ENCODE measurements at places on chromosomes 5 and 9.

GRCh38 chr5:58898006-58898405 lies 315.1 kb downstream of the RAB3C start:
- no peak for DNase-seq

DNA sequence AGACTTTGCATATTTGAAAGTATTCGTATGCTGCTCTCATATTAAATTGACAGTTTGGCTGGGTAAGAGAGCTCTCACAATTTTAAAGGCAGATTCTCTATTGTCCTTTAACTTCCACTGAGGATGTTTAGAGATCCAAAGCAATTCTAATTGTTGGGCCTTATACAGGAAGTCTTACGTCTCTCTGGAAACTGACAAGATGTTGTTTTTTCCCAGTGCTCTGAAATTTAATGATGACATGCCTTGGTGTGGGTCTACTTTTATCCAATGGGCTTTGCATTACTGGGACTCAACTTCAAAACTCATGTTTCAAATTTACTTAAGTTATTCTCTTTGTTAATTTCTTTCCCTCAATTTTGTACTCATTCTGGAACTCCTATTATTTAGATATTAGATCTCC lies 191.5 kb downstream of the SNX18 start:
- DNase-seq, result no peak

DNA sequence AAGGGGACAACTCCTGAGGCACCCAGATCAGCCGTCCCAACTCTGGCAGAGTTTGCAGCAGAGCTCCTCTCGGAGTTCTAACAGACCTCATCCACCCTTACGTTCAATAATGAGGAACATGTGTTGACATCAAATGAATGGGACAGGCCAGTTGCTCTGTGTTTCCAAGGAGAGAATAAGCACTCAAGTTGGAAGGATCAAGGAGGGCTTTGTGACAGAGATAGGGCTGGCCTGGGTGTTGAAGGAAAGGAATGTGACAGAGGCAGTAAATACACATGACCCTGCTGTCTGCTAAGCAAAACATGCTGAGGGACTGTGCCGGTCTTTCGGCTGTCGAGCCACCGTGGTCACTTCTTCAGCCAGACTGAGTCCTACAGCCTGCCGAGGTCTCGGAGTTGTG lies 48.2 kb downstream of the GPR107 start:
- no peak for DNase-seq

GRCh38 chr9:107730666-107731065 lies 241.1 kb upstream of the KLF4 start:
- no peak for DNase-seq

- no peak for DNase-seq
These were observed 34.7 kb downstream of the MSX2 start for GRCh38 chr5:174759091-174759490.

GRCh38 chr9:120281665-120282064 lies 298.3 kb downstream of the CDK5RAP2 start:
- DNase-seq, result no peak

GRCh38 chr5:55278778-55279177 lies 28.7 kb downstream of the DHX29 start:
- DNase-seq, result no peak

DNA sequence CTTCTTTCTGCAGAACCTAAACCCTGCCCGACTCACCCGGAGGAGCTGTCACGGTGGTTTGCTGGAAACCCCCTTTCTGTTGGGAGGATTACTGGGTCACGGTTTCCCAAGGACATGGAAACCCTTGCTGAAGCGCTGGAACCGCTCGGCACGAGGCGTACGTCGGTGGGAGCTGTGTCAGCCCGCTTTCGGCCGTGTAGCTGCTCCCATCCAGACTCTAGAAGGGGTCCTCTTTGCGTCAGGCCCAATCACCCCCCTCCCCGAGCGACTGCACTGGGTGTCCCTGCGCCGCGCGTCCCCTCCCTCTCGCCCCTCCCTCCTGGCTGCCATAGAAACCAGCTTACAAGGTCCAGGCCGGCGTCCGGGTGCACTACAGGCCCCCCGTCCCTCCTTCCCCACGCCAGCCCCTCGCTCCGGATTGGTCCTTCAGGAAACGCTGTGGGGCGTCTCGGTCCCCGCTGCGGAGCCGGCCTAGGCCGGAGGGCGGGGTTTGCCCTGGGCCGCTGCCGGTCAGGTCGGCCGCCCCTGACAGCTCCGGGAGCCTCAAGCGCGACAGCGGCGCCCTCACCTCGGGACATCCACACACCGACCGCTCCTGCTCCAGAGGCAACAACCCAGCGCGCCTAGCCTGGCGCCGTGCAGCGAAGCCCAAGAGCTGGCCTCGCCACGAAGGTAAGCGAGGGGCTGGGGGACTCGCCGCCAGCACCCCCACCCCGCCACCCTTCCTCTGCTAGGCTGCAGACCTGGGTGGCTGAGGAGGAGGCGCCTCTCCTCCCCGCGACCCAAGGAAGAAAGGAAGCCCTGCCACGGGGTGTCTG lies at the start of gene NIM1K:
NIM1K (plus strand) TSS at position 486 of the 818 bp plus-strand sequence. CDS start 53,551 bp downstream, outside the sequence.
- DNase-seq, result no peak

DNA sequence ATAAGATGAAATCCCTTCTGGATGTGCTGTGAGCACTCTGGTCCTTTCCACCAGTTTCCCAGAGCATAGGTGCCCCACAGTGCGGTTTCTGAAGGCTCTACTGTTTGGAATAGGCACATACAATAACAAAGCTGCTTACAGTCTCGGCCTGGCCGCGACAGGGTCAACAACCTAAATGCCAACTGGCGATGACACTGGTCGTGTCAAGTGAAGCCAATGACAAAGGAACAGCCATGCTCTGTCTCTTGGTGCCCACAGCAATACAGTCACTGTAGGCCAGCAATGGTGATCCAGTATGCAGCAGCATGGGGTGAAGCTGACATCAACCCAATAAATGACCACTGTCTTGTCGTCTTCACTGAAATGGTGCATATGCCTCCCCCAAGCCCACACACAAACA lies 47.8 kb upstream of the EQTN start:
- DNase-seq, result no peak

DNA sequence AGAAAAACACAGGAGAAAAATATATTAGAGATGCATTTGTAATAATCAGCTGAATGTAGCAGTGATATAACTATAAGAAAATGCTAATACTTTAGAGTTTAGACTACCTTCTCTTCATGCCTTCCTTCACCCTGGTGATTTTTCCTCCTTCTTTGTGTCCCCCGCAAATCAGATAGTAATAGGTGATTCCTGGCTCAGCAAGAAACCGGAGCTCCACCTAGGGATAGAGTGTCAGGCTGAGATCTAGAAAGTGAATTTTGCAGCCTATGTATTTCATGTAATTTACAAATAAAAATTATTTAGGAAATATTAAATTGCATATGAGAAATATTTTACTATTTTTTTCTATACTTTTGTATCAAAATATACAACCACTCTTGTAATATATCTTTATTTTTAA lies 109.8 kb upstream of the ST8SIA4 start:
- peak; percentile 28 for DNase-seq

DNA sequence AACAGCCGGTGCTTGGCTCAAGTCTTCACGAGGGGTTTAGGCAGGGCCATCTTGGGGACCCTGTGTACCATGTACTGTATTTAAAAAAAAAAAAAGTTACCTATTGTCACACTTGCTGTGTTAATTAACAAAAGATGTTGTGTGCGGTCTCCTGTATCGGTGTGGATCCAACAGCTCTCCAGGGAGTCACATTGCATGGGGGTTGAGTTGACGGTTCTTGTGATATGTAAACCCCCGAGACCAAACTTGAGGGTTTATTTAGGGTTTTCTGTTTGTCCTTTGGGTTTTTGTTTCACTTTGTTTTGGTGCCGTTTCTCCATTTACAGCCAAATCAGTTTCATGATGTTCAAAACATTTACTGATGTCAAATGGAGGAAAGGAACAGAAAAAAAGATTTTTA lies 22.2 kb downstream of the AMBP start:
- DNase-seq, result no peak

DNA sequence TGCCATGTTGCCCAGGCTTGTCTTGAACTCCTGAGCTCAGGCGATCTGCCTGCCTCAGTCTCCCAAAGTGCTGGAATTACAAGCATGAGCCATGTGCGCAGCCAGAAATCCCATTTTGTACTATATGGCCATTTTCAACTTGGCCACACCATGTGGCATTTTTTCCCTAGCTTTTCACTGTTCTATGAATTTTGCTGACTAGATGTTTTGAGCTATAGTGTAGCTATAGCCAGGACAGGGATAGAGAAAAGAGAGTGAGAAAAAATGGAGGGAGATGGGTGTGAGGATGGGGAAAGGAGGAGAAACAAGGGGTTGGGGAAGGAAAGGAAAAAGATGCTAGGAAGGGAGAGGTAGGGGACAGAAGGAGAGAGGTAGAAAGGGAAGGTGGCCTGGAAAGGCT lies 46.4 kb downstream of the DMXL1 start:
- no peak for DNase-seq

DNA sequence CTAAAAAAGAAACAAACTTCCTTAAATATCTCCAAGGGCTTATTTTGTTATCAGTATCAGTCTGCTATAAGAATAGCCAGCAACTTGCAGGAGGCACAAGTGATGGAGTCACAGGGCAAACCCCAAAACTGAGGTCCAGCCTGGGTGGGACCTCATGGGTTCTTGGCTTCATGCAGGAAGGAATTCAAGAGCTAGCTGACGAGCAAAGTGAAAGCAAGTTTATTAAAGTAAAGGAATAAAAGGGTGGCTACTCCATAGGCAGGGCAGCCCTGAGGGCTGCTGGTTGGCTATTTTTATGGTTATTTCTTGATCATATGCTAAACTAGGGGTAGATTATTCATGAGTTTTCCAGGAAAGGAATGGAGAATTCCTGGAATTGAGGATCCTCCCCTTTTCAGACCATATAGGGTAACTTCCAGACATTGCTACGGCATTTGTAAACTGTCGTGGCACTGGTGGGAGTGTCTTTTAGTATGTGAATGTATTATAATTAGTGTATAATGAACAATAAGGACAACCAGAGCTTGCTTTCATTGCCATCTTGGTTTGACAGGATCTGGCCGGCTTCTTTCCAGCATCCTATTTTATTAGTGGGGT lies 231.9 kb downstream of the ADAMTSL1 start:
- DNase-seq, result no peak

DNA sequence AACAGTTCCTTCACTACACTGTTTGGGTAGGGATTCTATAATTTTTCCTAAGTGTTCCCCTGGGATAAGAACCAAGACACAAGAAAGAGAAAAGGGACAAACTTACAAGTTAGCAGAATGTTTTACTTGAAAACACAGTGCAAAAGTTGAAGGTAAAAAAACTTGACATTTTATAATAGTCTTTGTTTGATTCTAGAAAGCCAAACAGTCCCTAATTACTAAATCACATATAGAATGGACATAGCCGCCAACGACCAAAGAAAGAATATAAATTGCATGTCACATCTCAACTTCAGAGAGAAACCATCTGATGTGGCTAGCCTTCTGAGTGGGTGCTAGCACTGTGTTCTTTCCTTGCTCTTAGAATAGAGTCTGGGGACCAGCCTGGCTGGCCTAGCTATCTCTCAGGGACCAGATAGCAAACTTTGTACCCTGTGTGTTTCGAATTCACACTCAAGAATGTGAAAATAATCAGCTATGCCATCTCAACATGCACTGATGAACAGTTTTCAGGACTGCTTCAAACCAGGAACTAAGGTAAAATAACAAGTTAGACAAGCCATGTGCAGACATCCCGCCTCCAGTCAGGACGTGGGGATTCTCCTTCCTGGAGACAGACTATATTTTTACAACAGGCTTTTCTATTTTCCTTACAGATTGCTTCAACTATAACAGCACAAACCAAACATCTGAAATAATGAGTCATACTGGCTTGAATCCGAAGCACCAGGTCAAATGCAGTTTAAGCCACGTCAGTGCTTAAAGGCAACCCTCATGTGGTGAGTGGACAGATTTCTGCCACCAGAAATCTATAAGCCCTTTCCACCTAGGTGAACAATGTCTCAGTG lies 53.7 kb downstream of the LHFPL2 start:
- no peak for DNase-seq

DNA sequence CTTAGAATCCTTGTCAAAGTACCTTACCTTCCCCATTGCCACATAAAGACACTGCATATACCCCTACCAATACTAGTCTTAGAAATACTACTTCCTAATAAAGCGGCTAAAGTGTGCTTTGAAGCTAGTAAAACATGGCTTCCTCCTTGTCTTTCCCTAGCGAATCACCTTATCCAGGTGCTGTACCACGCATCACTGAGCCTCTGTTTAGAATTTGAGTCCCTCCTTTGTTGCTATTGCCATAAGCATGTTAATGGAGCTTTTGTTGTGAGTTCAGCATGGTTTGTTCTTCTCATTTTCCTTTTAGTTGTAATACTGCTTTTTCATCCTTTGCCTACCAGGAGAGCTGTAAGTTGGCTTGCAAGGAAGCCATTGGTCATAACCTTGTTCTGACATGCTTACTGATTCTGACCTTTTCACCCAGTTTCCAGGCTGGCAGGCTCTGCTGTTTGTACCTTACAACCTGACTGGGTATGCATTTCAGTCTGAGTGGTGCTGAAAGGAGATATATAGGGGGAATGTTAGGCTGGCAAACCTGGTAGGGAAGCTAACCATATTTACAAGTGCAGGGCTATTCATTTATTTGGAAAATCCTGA lies 49.8 kb downstream of the LMNB1 start:
- DNase-seq, result no peak

GRCh38 chr5:90939211-90939610 lies 380.6 kb downstream of the ADGRV1 start:
- DNase-seq, result no peak

DNA sequence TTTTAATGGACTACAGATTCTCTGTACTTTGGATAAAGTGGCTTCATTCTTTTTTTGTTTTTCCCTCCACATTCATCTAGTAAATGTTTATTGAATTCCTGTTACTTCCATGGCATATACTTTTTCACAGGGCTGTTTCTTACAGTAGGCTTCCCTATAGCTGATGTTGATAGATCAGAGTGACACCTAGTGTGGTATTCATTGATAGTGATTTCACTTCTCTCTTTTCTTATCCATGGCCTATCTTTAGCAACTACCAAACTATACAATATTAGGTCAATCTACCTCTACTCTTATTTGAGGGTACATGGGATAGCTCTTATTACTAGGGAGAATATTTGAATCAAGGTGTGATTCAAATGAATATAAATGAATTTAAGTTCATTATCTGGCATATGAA lies 35.8 kb downstream of the FSD1L start:
- DNase-seq, result no peak

DNA sequence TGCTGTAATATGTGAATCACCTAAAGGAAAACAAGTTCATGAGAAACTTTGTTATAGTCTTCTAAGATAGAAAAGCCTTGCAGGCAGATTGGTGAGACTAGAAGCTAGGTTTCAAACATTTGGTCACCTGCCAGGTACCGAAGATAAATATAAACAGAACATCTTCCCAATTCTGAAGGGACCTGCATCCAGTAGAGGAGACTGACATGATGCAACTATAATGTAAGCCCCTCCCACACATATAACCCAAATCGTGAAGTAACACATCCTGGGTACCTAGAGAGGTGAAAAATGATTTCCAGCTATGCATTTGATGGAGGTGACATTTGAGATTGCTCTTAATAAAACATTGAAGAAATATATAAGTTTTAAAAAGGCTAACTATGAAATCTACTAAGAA lies 29.9 kb downstream of the SHLD3 start:
- no peak for DNase-seq

DNA sequence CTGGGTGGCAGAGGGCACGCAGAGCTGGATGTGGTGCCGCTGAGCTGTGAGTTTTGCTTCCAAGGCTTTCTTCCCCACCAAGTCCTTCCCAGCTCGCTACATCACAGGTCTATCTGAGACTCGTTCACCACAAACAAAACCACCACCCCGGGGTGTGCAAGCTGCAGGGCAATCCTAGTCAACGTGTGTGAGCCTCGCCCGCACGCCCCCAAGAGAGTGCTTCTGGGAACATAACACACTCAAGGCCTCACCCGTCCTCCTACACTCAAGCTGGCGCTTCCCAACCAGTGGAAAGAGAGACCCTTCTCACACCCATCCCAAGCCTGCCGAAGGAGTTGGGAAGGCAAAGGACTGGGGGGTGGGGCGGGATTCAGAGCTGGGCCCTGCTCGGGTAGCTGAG lies 10.6 kb downstream of the SNAPC4 start:
- no peak for DNase-seq

Data from CD8-positive, alpha-beta T cell (primary cell).